ENCODE measurements at places on chromosomes 3 and 15. TPM values are rescaled to one million over a fixed set of nuclear protein-coding genes. Genes with fewer than 3 reads are reported as not detected.

GRCh38 chr3:117510396-117510795, 800.8 kb downstream of the TUSC7 start:
- no peak overlapping the region for H3K4me3 ChIP-seq
- H3K27me3 ChIP-seq, result no peaks in the 10 kb centered on the region
- no peak overlapping the region for H3K27ac ChIP-seq
- H3K36me3 ChIP-seq, result peaks cover 3% of the 10 kb centered on the region
- no peak for DNase-seq

STRIT1 gene
- not detected for total RNA-seq

ALS2CL gene
- 31.7 TPM for total RNA-seq

DNA sequence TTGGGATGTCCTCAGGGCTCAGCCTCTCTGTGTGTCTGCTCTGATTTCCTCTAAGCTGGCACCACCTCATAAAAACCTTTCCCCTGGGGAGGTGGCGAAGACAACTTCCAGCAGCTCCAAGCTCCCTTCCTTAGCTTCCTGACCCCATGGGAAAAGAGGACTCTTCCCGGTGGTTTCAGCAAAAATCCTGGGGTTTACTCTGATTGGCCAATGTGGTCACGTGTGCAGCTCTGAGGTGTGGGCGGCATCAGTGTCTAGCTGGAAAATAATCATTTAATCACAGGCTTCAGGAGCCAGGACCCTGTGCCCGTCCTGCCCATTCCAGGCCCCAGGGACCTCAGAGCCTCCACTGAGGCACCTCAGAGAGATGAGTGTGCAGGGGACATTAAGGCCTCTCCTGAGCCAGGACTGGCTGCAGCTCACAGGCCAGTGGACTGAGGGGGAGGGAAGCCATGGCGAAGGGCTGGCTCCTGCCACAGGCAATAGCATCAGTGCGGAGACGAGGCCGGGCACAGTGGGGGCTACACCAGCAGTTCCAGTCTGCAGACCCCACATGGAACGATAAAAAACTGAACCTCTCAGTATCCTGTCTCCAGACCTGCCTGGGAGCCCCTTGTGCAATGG, 104.1 kb downstream of the TPRA1 start:
- H3K4me1 ChIP-seq, result no peaks in the 10 kb centered on the region
- peak; percentile 48 for DNase-seq
- no peak overlapping the region for H3K4me3 ChIP-seq
- no peak overlapping the region for H3K27ac ChIP-seq
- no peaks in the 10 kb centered on the region for H3K36me3 ChIP-seq

DNA sequence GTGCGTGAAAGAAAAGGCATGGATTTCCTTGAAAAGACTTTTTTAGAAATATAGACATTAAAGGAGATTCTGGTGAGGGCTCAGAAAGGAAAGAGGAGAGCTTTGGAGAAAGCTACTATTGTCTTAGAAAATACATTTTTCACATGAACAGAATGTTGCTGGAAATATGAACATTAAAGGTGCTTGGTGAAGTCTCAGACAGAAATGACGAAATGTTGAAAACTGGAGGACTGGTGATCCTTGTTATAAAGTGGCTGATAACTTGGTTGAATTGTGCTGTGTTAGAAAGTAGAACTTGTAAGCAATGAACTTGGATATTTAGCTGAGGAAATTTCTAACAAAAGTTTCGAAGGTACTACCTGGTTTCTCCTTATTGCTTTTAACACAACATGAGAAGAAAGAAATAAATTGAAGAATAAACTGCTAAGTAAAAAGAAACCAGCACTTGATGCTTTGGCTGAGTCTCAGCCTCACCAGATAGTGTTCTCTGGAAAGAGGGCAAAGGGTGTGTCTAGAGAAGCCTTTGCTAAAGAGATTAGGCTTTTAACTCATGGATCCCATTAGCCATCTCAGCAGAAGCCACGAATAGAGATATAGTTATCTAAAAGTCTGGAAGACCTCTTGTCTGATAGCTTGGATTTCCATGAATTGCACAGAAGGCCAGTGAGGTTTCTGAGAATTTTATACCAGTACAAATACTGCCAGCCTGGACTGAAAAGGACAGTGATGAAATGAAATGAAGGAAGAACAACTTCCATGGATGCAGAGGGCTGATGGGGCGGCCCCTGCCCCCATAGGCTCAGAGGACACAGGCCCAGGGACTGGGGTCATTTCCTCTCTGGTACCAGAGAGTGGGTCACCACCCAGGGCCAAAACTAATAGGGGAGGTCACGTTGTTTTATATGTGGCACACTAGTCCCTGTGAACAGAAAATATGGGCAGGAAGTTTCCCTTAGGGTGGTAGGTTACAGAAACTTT, 91.5 kb downstream of the RPL22L1 start:
- H3K4me1 ChIP-seq, result no peaks in the 10 kb centered on the region
- no peaks in the 10 kb centered on the region for H3K36me3 ChIP-seq
- no peak for DNase-seq
- H3K27ac ChIP-seq, result no peak overlapping the region
- H3K27me3 ChIP-seq, result no peaks in the 10 kb centered on the region
- H3K4me3 ChIP-seq, result no peak overlapping the region

ISLR gene
- total RNA-seq, result 41.6 TPM

All from type B pancreatic cell (in vitro differentiated cells).